HCEC 1CT (cell line): ENCODE measurements at places on chromosomes 6 and 20.

GRCh38 chr6:8674126-8674525 lies 238.8 kb upstream of the SLC35B3 start:
- no peak for DNase-seq

GRCh38 chr20:5220321-5221060 lies 93.7 kb downstream of the CDS2 start:
- no peak for DNase-seq

GRCh38 chr6:143166247-143166695 lies 105.6 kb downstream of the AIG1 start:
- no peak for DNase-seq

DNA sequence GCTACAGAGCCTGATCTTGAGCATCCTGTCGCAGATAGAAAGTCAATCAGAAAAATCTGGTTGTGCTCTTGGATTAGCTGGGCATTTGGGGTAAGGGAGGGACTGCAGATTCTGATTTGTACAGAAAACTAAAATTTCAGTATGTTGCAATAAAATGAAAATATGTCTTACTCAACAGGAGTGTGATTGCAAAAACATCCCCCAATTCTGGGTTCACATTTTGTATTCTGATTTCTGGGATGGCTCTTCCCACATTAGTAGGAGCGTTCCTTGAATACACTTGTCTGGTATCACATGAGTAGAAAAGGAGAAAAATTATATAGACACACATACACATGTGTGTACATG lies 40.5 kb downstream of the PANK2 start:
- DNase-seq = no peak

GRCh38 chr20:52217689-52218395 lies 26.3 kb upstream of the ZFP64 start:
- DNase-seq = no peak
